Cardiac muscle cell (in vitro differentiated cells and primary cell): ENCODE measurements at places on chromosomes 16 and 17. TPM values are rescaled to one million over a fixed set of nuclear protein-coding genes. Genes with fewer than 3 reads are reported as not detected.

GRCh38 chr17:77863814-77864161 is 94.7 kb upstream of the TNRC6C start:
- no peak for DNase-seq

Gene PGP
- total RNA-seq, result 43.2 and 61.8 TPM in 2 replicates

DNA sequence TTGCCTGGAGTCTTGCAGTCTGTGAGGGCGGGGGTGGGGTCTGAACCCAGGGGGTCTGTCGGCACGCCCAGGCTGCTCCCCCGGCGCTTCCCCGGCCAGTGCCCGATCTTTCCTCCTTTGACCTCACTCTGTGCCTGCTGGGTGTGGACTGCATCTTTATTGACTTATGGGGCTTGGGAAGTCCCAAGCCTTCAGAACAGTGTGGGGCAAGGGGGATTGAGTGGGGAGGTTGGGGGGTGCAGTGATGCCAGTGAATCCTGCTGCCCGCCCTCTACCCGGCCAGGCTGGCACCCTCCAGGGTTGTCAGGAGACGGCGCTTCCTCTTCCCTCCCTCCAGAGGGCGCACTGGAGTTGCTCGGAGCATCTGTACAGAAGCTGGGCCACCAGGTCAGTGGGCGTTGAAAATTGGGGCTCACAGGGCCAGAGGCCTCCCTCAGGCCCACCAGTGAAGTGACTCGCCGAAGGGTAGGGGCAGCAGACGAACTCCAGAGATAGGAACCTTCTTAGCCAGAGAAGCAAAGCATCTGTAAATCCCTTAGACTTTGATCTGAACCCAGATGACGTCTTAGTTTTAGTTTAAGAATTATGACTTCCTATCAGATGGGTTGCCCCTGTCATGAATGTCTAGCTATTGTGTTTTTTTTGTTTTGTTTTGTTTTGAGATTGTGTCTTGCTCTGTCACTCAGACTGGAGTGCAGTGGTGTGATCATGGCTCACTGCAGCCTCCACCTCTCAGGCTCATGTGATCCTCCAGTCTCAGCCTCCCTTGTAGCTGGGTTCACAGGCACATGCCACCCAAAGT is 184.8 kb upstream of the CIBAR2 start:
- DNase-seq, result peak; percentile 28

Gene COX4I1
- total RNA-seq, result 743 and 833 TPM in 2 replicates

GRCh38 chr17:19460700-19461099 is 49.7 kb downstream of the RNF112 start:
- DNase-seq, result no peak

GRCh38 chr16:66888647-66889615 is 8.6 kb downstream of the PDP2 start:
- DNase-seq, result no peak

- no peak for DNase-seq
Observed at GRCh38 chr17:78525511-78526160, 51.6 kb downstream of the DNAH17 start.

Gene PRSS27
- total RNA-seq, result 13.0 and 17.0 TPM in 2 replicates

Gene CRYM
- total RNA-seq, result 0.21 TPM in 1 of 2 replicates, not detected in the other

Gene MED13
- total RNA-seq, result 12.5 and 26.9 TPM in 2 replicates

GRCh38 chr17:19579867-19580565 is 46.4 kb downstream of the SLC47A1 start:
- peak; percentile 16 for DNase-seq

- DNase-seq, result peak; percentile 24
Observed at GRCh38 chr16:88049561-88050545, 98.6 kb downstream of the BANP start.

Gene BCAR1
- total RNA-seq, result 105 and 121 TPM in 2 replicates

- no peak for DNase-seq
Observed at GRCh38 chr17:20998571-20999043, 44.2 kb downstream of the USP22 start.

Gene EPN3
- total RNA-seq, result 2.0 and 3.1 TPM in 2 replicates
